ENCODE measurements at places on chromosomes 11 and 22. TPM values are rescaled to one million over a fixed set of nuclear protein-coding genes. Genes with fewer than 3 reads are reported as not detected.

The GPHA2 gene
- not detected for total RNA-seq

The DGCR6 gene
- 0.63 TPM for total RNA-seq

The SLN gene
- not detected for total RNA-seq

The ASPHD2 gene
- total RNA-seq, result 1.2 TPM

The SMC1B gene
- not detected for total RNA-seq

The POTEH gene
- not detected for total RNA-seq

The ACR gene
- not detected for total RNA-seq

The RBFOX2 gene
- total RNA-seq, result 189 TPM

The P2RY6 gene
- total RNA-seq, result not detected

The TREH gene
- under 0.01 TPM for total RNA-seq

The CHRM1 gene
- total RNA-seq, result 0.09 TPM

The IL17REL gene
- not detected for total RNA-seq

The OR4D5 gene
- not detected for total RNA-seq

The MS4A4E gene
- not detected for total RNA-seq

The KLHL35 gene
- 0.43 TPM for total RNA-seq
